ENCODE measurements at places on chromosomes 12 and 14.

GRCh38 chr12:124698211-124698997, 131.0 kb upstream of the NCOR2 start:
- DNase-seq = no peak

- DNase-seq = no peak
Observed at GRCh38 chr14:22560662-22561365, 28.2 kb downstream of the DAD1 start.

GRCh38 chr14:68794130-68794850, 1.4 kb upstream of the ZFP36L1 start:
- no peak for DNase-seq

DNA sequence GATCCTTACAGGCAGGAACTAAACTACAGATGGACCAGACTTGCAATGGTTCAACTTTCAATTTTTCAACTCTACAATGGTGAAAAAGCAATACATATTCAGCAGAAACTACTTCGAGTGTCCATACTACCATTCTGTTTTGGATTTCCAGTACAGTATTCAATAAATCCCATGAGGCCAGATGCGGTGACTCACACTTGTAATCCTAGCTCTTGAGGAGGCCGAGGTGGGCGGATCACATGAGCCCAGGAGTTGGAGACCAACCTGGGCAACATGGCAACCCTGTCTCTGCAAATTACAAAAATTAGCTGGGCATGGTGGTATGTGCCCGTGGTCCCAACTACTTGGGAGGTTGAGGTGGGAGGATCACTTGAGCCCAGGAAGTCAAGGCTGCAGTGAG, 336.1 kb downstream of the MED13L start:
- no peak for DNase-seq

- DNase-seq = no peak
Observed at GRCh38 chr12:77062396-77062795, 3.0 kb downstream of the E2F7 start.

DNA sequence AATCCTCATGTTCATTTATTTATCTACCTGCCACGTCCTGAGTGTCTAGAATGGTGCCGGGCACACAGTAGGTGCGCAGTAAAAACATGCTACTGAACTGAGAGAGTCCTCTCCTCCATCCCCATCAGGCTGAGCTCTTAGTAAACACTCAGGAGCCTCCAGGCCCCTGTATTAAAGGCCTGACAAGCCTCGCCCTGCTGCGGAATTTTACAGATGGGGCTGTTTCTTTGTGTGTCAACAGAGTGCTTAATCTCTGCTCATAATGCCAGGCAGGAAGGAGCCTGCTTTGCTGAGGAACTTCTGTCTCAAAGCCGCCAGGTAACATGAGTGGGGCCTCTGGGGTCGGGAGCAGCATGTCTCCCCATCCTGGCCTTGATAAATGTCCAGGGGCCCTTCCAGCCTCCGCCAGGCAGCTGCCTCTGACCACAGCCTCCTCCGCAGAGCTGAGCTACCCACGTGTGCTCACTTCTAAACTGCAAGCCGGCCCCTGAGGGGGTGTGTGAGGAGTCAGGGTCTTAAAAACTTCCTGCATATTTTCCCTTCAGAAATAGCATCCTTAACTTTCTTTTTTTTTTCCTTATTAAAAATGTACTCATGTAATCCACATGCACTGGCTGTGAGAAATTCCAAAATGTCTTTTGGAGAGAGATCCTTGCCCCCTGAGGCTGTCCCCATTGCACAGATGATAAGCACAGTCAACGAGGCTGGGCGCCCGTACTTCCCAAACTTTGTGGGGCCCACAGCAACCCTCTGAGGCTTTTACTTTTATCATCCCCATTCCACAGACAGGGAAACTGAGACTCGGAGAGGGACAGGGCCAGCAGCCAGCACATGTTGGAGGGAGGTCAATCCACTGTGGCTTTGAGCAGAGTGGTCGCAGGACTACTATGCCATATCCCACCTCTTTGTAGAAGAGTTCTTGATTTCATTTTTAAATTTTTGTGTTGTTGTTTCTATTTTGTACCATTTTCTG, 116.0 kb upstream of the NCOR2 start:
- no peak for DNase-seq

- DNase-seq = peak; percentile 60
Observed at GRCh38 chr12:74624201-74624600, 86.6 kb downstream of the ATXN7L3B start.

- DNase-seq = no peak
Observed at GRCh38 chr12:81354327-81354932, 276.6 kb downstream of the ACSS3 start.

- no peak for DNase-seq
Observed at GRCh38 chr12:112236786-112237185, 111.4 kb downstream of the TRAFD1 start.

GRCh38 chr12:67989184-67989920, at the start of gene IFNG-AS1:
Gene IFNG-AS1 (plus strand): TSS chr12:67989447.
- DNase-seq = no peak

DNA sequence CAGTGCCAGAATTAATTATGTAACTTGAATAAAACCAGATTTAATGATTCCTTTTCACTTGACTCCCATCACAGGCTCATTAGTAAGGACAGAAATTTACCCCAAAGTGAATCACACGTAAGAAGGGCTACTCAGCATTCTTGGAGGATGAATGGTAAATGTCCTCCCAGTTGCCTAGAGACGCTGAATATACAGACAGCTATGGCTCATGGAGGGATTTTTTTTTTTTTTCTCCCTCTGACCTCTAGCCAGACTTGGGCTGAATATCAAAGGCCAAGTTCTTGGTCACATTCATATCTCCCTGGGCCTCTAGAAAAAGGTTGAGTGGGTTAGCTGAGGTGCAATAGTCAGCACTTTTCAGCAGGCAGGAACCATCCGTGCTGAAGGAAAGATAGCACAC, 77.5 kb downstream of the PHLDA1 start:
- no peak for DNase-seq

DNA sequence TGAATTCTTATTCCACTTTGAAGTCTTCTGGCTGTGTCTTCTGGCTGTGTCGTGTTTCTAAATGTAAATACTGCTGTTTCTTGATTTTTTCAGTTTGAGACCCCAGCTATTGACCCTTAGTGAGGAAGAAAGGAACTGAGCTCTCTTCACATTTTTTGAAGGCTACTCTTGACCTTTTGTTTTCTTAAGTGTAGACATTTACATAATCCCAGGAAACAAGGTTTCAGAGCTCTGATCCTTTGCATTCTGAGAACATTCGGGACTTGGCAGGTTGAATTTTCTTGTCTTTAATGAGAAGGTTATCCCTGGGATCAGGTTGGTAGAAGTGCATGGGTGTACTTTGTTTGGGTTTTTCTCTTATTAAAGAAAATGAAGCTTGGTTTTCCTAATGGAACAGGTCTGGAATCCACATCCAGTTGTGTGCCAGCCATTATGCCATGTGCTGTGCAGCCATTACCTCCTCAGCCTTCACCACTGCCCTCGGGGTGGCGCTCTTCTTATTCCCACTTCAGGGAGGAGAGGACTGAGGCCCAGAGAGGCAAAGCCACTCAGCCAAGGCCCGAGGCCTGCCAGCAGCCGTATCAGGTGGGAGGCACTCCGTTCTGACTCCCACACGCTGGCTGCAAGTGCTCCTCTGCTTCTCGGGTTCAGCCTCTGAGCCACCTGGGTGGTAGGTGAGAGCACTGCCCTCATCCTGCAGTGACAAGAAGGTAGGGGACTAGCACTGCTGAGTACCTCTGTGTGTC, 120.9 kb downstream of the BEGAIN start:
- no peak for DNase-seq

- DNase-seq = no peak
Observed at GRCh38 chr12:14751986-14752385, 51.3 kb downstream of the WBP11 start.

DNA sequence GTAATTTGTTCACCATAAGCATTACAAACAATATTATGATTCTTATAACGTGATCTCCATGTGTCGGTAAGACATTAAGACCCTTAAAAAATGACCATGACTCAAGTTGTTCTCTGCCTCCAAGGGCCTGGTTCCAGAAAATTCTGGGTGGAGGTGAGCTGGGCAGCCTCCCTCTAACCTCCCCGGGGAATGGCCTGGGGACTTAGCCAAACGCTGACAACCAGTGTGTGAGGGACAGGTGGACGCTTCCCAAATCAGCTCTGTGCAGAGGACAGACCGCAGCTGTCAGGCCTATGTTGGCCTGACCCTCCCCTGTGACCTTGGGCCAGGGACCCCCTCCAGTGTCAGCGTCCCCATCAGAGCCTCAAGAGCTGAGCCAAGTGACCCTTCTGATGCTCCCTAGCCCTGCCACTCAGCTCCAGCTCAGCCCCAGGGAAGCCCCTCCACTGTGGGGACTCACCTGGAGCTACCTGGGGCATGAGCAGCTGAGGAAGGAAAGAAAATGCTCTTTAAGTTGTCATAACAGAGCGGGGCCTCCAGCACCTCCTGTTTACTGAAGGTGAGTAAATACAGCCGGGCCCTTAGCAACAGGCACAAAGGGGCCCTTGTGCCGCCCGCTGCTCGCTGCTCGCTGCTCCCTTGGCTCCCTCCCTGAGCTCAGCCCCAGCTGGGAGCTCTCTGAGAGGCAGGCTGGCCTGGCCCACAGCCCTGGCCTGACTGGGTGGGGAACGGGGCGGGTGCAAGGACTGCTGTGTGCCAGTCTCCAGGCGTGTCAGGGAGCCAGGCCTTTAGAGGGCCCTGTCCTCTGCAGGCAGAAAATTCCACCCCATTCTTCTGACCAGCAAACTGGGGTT, 116.6 kb downstream of the CALM1 start:
- DNase-seq = peak; percentile 93

DNA sequence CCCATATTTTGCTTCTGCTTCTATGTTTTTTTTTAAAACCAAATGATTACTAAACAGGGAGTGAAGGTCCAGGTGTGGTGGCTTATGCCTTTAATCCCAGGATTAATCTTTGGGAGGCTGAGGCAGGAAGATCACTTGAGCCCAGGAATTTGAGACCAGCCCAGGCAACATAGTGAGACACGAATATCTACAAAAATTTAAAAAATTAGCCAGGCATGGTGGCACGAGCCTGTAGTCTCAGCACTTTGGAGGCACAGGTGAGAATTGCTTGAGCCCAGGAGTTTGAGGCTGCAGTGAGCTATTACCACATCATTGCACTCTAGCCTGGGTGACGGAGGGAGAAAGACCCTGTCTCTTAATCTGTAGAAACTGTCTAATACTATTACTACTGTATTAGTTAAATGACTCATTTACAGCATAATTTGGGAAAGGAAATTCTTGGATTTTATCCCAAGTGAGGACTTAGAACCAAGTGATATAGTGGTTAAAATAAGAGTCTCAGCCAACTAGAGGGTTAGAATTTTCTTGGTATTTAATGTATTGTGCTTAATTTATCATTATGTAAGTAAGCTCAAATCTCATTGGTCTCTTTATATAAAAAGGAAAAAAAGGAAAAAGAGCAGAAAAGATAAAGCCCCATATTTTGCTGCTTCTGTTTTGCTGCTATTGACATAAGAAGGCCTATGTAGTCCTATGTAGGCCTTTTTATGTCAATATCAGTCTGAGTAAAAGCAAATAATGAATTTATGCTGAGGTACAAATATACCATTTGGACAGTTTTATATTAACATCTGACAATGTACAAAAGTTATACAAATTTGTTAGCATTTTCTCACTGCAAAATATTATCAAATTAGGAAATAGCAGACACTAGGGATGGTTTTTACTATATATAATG, 163.4 kb downstream of the RAD51B start:
- DNase-seq = no peak

- no peak for DNase-seq
Observed at GRCh38 chr14:71078500-71078899, 171.2 kb downstream of the PCNX1 start.

- DNase-seq = no peak
Observed at GRCh38 chr14:74062809-74063150, 21.5 kb downstream of the ALDH6A1 start.

DNA sequence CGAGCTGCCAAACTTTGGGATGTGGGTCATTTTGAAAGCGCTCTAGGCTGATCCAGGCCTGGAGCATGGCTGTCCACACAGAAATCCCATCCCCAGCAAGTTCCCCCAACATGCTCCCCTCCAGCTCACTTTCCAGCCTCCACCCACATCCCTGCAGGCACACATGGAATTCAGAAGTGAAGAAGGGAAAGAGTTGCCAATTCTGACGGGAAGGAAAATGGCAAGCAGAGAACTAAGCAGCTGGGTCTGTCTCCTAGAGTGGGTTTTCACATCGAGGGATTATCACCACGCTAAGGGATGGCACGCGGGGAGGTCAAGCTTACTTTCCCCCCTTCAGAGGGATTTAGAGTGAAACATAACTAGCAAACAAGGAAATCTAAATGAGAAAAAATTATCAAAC, 142.3 kb downstream of the RIMBP2 start:
- DNase-seq = no peak

DNA sequence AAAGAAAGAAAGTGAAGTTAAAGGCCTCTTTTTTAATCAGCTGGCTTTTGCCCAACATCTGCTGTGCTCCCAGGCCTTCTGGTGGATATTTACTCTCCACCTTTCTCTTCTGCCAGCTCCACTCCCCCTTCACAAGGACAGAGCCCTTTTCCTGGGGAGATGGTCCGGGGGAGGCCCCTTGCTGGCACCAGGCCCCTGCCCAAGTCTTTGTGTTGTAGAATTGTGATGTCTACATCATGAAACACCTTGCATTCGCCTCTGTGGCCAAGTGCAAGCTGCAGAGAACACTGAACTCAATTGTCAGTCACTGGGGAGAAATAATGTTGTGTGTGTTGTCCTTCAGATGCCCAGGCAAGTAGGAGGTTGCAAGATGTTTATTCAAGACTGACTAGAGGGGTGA, 150.3 kb downstream of the DPF3 start:
- DNase-seq = no peak

DNA sequence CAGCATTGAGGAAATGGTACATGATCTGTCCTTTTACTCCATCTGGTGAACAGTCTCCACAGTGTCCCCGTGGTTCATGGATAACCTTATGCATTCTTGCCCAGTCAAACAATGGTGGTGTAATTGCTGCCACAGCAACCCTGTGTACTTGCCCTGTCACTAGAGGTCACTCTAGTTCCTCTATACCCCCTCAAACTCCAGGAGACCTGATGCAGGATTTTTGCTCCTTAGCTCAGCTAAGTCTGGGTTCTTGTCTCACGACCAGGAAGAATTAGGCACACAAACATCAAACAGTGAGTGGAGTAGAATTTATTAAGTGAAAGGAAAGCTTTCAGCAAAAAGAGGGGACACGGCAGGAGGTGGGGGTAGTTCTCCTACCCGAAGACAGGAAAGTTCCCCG, 24.7 kb upstream of the EEA1 start:
- DNase-seq = no peak

- DNase-seq = no peak
Observed at GRCh38 chr12:57833672-57834071, 12.9 kb downstream of the CTDSP2 start.
